ENCODE measurements at places on chromosomes 7 and 10. TPM values are rescaled to one million over a fixed set of nuclear protein-coding genes. Genes with fewer than 3 reads are reported as not detected.

The GPR15LG gene
- total RNA-seq, result 98.0 TPM

The MGAM2 gene
- not detected for total RNA-seq

The TAS2R3 gene
- total RNA-seq, result 1.5 TPM

The IGF2BP3 gene
- total RNA-seq, result 11.8 TPM

The GIGYF1 gene
- total RNA-seq, result 20.6 TPM

The CYP3A4 gene
- total RNA-seq, result not detected

The CRTAC1 gene
- total RNA-seq, result 2.5 TPM

The TUBB8 gene
- total RNA-seq, result not detected

The NKX2-3 gene
- total RNA-seq, result not detected

The EXOC6 gene
- total RNA-seq, result 9.3 TPM

The DBF4 gene
- total RNA-seq, result 8.3 TPM

The WDFY4 gene
- 6.4 TPM for total RNA-seq

The BTBD16 gene
- total RNA-seq, result not detected

The MAT1A gene
- total RNA-seq, result not detected

The HEPACAM2 gene
- not detected for total RNA-seq

The HMX2 gene
- total RNA-seq, result not detected

The FOXP2 gene
- 29.7 TPM for total RNA-seq

The CTTNBP2 gene
- total RNA-seq, result 25.0 TPM

The DKK1 gene
- 14.0 TPM for total RNA-seq

The STEAP4 gene
- 41.7 TPM for total RNA-seq

The NEBL gene
- total RNA-seq, result 55.2 TPM

The SH2D4B gene
- total RNA-seq, result not detected

The ITGB8 gene
- 62.6 TPM for total RNA-seq

The SPDYE9 gene
- not detected for total RNA-seq

The ECHDC3 gene
- 44.2 TPM for total RNA-seq

The ADAM22 gene
- total RNA-seq, result 6.1 TPM

The OR2A2 gene
- total RNA-seq, result not detected

The TAS2R4 gene
- 1.5 TPM for total RNA-seq

The CCL24 gene
- not detected for total RNA-seq

The PAX2 gene
- not detected for total RNA-seq

The ZNF853 gene
- total RNA-seq, result 14.0 TPM

The PHF14 gene
- total RNA-seq, result 43.5 TPM

The MYO3A gene
- total RNA-seq, result 0.25 TPM

The KCND2 gene
- total RNA-seq, result 3.7 TPM

The NRP1 gene
- total RNA-seq, result 52.5 TPM

The GCK gene
- total RNA-seq, result 1.7 TPM

The UCN3 gene
- total RNA-seq, result not detected

The DPP6 gene
- 7.9 TPM for total RNA-seq

The GOLGA7B gene
- 2.5 TPM for total RNA-seq

The FBXO24 gene
- 0.98 TPM for total RNA-seq

The ASB10 gene
- total RNA-seq, result not detected

The GIMAP7 gene
- total RNA-seq, result 16.0 TPM

The FAM25C gene
- not detected for total RNA-seq

The PANK1 gene
- total RNA-seq, result 10.3 TPM

The AGAP4 gene
- 13.5 TPM for total RNA-seq

The DYDC2 gene
- total RNA-seq, result not detected

The NET1 gene
- total RNA-seq, result 103 TPM

Data from vagina (tissue), 2 donors.